ENCODE measurements at places on chromosomes 11 and 22.

DNA sequence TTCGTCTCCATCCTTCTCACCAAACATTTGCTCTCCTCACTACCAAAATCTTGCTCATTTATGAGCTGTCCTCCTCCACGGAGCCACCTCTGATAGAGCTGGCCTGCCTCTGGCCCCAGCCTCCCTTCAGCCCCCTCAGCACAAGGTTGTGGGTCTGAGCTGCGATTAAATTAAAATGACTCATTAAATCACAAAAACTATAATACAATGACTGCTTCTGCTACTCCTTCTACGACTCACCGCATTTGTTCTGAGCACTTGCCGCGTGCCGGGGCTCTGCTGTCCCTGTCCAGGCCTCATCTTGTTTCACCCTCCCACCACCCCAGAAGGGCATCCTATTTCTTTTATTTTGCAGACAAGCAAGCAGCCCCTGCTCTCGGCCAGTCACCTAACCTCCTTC, 49.2 kb upstream of the TIMP3 start:
- no peak for DNase-seq

- no peak for DNase-seq
These were observed 12.1 kb upstream of the BLID start for GRCh38 chr11:122128146-122128545.

DNA sequence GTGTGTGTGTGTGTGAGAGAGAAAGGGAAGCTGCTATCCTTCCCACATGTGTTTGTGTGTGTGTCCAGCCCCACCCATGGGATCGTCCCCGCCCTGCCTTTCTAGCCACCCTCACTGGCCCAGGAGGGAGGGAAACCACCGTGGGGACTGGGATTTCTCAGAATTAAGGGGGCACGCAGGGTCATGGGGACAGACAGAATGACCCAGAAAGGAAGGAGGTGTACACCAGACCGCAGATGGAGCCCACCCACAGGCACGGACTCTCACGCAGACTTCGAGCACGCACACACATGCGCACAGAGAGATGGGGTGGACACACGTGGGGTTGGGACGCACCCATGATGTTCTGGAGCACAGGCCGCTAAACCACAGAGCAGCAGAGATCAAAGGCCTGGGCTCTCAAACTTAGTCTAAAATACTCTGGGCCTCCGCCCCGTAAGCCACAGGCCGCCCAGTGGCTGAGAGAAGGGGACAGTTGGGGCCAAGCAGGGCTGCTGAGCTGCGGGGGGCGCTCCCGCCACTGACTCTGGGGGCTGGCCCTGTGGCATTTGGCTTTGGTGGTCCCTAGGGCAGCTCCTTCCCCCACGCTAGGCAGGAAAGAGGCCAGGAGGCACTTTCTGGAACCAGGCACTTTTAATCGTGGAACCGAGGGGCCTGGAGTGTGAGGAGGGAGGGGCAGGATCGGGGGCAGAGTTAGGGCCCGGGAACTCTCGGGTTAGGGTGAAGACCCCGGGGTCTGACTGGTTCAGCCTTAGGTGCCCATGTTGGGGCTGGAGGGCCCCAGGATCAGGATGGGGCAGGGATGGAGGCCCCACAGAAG, 1.5 kb downstream of the IFITM5 start:
- DNase-seq, result no peak

GRCh38 chr22:31626427-31627150, 35.4 kb downstream of the PISD start:
- DNase-seq, result no peak

DNA sequence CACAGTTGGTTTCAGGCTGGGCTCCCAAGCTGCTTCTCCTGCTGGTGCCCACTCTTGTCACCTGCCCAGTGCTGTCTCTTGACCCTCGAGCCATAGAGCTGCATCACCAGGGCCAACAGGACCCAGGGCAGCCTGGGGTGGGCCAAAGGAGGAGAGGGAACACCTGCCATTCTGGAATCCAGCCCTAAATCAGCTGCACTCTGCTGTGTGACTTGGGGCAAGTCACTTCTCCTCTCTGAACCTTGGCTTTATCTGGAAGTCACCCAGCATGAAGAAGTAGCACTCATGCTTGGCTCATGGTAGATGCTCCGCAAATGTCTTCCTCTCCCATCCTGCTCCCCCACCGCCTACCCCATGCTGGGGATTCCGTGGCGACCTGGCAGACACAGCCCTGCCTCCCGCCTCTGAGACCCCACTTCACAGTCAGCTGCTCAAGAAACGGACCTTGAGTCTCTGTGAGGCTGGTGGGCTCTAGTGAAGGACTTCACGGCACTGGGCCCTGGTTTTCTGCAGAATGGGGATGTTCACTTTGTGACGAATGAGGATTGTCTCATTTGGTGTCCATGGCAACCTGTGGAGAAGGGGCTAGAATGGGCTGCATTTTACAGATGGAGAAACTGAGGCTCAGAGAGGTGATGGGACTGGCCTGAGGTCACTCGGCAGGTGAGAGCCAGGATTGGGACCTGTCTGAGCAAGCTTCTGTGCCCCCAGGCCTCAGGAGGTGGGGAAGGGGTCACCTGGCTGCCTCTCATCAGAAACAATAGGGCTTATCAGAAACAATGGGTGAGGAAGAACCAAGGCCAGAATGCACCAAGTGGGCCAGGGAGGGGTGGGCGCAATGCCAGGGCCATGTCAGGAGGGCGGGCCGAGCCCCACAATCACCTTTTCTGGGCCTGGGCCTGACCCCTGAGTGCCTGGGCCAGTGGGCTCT, 12.4 kb downstream of the EMID1 start:
- no peak for DNase-seq

DNA sequence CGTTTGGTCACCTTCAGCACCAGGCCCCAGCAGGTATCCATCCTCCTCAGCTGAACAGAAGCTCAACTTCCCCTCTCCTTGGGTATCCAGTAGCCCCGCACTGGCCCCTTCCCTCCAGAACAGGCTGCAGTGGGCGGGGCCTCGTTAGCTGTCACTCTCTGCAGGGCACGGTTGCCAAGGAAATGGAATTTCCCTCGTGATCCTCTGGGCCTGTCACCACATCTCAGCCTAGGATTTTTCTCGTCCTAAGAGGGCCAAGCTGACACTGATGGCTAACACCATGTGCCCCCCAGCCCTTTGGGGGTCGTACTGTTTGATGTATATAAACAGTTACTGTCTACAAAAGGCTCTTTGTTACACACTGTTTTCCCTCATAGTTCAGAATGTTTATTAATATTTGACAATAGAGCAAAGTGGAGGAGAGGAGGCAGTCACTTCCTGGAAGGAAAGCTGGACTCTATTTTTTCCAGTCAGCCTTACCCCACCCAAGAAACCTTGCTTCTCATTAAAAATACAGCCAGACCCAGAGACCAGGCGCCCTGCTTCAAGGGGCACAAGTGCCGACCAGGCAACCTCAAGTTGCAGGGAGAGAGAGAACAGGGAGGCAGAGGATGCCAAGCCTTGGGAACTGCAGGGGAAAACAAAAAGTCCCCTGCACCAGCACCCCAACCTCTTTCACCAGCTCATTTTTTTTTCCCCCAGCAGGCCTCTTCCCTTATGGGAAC, 44.5 kb downstream of the FEZ1 start:
- no peak for DNase-seq

DNA sequence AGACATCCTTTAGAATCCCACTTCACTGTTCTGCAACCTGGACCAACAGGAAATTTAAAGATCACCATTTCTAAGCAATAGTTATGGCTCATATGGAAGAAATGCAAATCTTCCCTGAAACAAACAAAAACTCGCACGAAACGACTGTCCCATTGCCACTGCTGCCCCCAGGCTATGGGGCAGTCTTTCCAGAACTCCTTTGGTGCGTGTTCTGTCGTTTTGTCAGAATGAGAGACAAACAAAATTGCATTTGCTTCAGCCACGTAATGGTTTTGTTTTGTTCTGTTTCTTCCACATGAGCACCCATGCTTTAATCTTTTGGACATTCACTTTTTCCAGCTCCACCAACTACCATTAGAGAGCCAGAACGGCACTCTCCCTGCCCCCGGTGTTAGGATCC, 10.8 kb upstream of the FBLN1 start:
- no peak for DNase-seq

- DNase-seq, result no peak
These were observed 491.5 kb upstream of the KIRREL3 start for GRCh38 chr11:127492029-127492428.

DNA sequence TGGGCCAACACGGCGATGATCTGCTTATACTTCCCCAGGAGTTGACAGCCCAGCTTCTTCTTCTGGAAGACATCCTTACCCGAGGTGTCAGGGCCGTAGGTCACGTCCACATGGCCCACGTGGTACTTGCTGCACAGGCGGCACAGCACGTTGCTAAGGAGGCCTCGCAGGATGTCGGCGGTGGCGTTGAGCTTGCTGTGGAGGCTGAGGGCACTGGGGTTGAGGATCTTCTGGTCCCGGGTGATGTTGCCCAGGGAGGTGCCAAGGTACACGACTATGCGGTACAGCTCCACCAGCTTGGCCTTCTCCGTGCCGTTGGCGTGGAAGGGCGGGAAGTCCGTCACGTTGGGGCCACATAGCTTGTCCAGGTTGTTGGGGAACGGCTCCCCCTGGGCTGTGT, 2.9 kb downstream of the LIF start:
- no peak for DNase-seq

GRCh38 chr11:32830796-32831195, 1.1 kb downstream of the PRRG4 start:
- no peak for DNase-seq

DNA sequence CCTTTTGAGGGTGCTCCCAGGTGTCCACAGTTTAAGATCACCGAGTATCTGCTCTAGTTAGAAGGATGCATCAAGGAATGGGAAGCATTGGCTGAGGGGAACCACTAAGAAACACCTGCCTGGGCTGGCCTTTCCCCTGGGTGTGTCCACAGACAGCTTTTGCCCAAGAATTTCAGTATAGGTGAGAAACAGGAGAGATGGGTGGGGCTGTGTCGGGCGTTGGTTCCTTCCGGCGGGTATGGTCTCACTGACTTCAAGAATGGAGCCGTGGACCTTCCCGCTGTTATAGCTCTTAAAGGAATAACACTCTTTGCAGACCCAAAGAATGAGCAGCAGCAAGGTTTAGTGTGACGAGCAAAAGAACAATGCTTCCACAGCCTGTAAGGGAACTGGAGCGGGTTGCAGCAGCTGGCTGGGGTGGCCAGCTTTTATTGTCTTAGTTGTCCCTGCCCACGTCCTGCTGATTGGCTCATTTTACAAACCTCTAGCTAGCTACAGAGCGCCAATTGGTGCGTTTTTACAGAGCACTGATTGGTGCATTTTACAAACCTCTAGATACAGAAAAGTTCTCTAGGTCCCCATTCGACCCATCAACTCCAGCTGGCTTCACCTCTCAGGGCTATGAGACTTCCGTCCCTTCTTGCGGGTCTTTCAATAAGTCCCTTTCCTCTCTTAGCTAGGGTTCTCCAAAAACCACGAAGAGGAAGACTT, 2.4 kb downstream of the FADS1 start:
- peak; percentile 34 for DNase-seq

- no peak for DNase-seq
These were observed 40.4 kb downstream of the BCR start for GRCh38 chr22:23220485-23221350.

GRCh38 chr11:33387581-33387980, 130.4 kb downstream of the HIPK3 start:
- no peak for DNase-seq

- DNase-seq, result no peak
These were observed 12.0 kb downstream of the CSTPP1 start for GRCh38 chr11:46948378-46949131.

Data from SHP77 treated with DMSO at 0.1 percent for 48 hours (cell line).